Nephron progenitor cell (in vitro differentiated cells): ENCODE measurements at places on chromosomes 1 and 21.

GRCh38 chr1:24364975-24365678, 46.0 kb downstream of the GRHL3 start:
- no peak for DNase-seq

DNA sequence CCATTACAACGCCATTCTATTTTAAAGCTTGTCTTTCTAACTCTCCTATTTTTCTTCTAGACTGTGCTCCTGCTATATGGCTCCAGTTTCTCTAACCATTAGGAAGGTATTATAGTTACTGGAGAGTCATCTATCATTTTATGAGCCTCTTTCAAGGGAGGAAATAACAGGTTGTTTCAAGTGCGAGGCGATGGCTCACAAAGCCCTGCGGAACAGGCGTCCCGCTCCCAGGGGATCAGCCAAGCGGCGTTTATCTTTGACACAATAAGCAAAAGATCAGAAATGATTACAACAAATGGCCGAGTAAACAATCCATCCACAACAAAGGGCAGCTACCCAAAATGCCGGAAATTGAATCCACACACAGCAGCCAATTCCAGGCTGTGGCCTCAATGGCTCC, 249.5 kb upstream of the POU3F1 start:
- DNase-seq = no peak

GRCh38 chr1:234529095-234529949, 50.3 kb upstream of the TARBP1 start:
- DNase-seq = no peak

GRCh38 chr1:62280150-62280549, 39.1 kb downstream of the KANK4 start:
- DNase-seq = no peak

GRCh38 chr1:61435226-61435625, 289.7 kb downstream of the TM2D1 start:
- DNase-seq = no peak

DNA sequence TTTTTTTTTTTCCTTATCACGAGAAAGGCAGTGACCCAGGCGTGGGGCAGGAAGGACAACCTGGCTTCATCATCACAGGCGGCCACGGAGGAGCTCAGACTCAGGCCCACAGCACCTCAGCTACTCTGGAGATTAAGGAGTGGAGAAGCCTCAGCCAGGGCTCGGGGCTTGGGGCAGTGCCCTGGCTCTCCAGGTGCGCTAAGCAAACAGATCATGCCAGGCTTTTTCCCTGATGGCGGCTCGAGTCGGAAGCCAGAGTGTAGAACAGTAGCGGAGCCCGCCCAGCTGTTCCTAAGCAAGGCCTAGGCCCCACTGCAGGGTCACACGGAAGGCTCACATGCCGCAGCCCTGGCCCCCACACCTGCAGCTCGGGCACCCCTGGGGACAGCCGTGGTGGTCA, 70.7 kb downstream of the AGPAT3 start:
- DNase-seq = no peak

GRCh38 chr1:181452746-181453145, 30.6 kb upstream of the CACNA1E start:
- DNase-seq = no peak

GRCh38 chr1:40594187-40594531, 62.7 kb downstream of the ZNF684 start:
- DNase-seq = no peak

GRCh38 chr1:219560856-219561255, 52.0 kb downstream of the ZC3H11B start:
- DNase-seq = no peak

DNA sequence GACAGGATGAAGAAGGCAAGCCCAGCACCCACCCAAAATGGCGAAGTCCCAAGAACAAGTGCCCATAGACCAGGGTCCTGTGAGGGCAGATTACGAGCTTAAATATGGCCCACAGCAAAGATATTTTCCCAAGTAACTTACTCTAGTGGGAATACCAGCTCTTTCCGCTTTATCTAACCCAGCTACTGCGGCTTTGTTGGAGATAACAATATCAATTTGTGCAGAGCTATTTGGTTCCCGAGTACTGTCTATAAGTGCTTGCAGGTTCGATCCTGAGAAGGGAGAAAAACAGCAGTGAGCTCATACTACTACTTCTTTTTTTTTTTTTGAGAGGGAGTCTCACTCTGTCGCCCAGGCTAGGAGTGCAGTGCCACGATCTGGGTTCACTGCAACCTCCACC, 14.3 kb upstream of the DNAJC28 start:
- DNase-seq = no peak

- no peak for DNase-seq
Observed at GRCh38 chr1:182785181-182785580, 4.4 kb upstream of the NPL start.

DNA sequence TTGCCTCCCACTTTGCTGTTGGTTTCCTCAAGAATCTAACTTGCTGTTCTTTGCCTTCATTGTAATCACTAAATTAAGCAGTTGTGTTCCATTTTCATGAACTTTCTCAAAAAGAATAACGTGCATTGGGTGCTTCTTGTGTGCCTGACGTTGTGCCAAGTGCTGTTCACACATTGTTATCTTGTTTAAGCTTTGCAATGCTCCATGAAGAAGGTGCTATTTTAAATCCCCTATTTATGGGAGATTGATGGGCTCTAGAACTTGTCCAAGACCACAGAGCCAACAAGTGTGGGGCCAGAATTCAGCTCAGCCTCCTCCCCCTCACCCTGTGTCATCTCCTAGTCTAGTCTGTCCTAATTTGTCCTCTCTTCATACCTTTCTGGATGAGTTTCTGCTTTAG, 199.8 kb downstream of the C1orf94 start:
- DNase-seq = no peak

GRCh38 chr1:48093696-48094528, 96.7 kb upstream of the TRABD2B start:
- peak; percentile 84 for DNase-seq

GRCh38 chr21:32538147-32538792, 47.1 kb downstream of the TCP10L start:
- DNase-seq = no peak

- no peak for DNase-seq
Observed at GRCh38 chr1:184489908-184490307, 103.1 kb downstream of the C1orf21 start.

DNA sequence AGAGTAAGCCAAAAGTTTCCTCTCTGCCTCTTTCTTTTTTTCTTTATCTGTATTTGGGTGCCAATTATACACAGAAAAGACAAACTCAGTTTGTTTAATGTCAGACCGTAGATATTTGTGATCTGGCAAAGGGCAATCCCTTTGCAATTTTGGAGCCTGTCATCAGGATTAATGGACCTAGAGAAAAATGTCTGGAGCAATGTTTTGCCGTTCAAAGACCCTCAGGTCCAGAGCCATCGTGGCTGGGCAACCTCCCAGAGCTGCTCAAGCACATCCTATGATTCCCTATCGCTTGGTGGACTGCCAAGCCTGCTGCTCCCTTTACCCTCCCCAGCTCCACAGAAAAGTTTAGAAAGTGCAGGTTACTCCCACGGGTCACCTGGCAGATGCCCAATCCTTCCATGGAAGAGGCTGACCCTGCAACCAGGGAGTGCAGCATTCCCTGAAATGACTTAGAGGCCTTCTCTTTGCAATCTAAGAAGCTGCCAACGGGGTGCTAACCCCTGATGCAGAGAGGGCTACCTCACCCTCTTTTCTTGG, 112.5 kb upstream of the NGF start:
- no peak for DNase-seq

GRCh38 chr21:19076031-19076430, 672.4 kb upstream of the TMPRSS15 start:
- no peak for DNase-seq

DNA sequence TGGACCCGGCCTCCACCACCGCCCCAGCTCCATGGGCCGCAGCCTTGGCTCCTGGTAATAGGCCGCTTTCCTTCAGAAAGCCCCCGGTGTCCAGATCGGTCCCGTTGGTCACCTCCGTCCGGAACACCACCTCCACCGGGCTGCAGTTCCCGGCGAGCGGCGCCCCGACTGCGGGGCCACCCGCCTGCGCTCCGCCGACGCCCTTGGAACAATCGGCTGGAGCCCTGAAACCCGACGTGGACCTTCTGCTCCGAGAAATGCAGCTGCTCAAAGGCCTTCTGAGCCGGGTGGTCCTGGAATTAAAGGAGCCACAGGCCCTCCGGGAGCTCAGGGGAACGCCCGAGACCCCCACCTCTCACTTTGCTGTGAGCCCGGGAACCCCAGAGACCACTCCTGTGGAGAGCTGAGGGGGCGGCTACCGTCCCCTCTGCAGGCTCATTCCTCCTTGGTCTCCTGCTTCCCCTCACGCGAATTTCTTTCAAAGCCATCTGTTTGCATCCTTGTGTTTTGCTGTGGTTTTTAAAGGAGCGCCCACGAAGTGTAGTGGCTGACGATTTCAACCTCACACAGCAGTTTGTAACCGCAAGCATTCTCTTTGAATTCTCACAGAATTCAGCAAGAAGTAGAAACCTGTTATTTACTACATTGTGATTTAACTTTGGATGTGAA, 6.0 kb downstream of the FCRLB start:
- no peak for DNase-seq
